ENCODE measurements at places on chromosomes 6 and 20.

DNA sequence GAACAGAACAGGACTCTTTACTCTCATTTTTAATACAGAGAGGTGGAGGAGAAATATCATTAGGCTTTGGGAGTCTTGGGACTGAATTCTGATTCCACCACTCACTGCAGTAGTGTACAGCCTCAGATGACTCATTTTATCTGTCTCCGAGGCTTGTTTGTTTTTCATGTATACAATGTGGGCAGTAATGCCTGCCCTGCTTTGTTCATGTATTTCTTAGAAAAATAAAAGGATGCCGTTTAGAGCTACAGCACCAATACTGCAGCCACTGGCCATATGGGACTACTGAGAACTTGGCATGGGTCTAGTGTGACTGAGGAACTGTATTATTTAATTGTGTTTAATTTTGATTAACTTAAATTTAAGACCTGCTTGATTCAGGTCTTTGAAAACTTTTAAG is 41.2 kb upstream of the JAG1 start:
- no peak for DNase-seq

DNA sequence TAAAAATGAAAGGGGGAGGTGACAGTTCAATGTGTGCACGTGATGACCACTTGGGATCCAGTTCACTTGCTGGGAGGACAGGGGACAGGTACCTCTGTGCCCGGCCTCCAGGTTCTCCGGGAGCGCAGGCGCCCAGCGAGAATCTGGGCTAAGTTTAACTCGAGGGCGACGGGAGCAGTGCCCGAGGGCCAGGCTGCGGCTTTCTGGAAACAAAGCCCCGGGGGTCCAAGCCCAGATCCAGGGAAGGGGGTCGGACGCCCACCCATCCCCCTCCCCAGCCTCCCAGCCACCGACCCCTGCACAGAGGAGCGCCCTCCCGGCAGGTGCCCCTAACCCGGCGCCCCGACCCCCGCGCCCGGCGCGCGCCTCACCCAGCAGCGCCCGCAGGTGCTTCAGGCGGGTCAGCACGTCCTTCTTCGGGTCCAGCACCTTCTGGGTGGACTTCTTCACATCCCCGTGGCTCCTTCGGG is 405 bp downstream of the RALGAPA2 start:
- DNase-seq = no peak

DNA sequence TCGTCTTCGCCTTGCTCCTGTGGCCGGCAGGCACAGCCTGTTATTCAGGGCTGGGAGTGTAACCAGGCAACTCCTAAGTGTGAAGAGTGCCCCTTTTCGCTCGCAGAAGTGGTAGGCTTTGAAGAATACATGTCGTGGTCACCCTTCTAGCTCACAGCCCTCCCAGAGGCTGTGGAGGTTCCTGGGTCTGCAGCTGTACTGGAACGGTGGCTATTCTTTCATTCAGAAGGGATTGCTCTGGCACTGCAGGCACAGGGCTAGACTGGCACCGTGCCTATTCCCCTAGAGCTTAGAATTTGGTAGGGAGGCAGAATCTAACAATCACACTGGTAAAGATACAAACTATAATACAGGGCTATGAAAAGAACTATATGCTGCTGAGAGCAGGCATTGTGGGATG is 1.1 kb upstream of the SRSF12 start:
- DNase-seq = no peak

DNA sequence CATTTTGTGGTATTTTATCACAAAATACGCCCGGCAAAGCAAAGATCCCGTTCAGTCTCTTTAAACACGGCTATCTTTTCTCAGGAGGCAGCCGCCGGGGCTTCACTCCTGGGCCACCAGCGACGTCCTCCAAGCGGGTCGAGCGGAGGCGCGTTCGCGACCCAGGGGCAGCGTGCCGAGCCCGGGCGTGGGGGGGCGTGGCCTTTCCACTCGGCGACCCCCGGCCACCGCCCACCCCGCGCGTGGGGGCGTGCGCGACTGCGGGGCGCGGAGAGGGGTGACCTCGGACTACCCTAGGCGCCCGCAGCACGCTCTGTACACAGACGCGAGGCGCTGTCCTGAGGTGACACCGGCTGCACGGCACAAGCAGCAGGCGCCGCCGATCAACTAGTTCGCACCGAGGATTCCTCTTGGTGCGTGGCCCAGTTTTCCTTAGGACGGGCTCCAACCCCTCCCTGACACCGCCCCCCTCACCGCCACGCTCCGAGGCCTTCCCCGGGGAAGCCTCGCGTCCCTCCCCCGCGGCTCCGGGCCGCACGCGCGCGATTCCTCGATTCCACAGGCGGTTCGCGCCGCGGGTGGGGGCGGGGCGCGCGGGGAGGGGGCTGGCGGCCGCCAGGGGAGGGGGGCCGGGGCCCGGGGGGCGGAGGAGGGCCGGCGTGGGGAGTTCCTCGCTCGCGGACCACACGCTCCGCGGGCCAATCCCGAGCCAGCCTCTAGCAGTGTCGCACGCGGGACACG is 1.1 kb upstream of the JARID2 start:
- peak; percentile 92 for DNase-seq

DNA sequence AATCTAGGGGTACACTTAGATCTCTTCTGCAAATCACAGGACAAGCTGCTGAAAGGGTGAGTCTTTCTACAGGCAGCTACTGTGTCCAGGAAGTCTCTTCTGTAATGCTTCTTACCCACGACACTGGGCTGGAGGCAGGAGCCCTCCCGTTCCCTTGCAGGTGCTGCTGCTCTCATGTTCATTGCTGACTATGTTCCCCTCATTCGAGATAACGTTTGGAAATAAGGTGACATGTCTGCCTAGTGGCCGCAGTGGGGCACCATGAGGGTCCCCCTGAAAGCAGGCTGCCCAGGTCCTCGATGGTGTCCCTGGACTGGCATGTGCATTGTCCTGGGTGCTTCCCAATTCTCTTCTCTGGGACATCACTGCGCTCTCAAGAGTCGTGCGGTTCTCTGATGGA is 74.7 kb downstream of the SYNJ2 start:
- no peak for DNase-seq

GRCh38 chr6:166305562-166306117 is 2.6 kb downstream of the PRR18 start:
- no peak for DNase-seq

DNA sequence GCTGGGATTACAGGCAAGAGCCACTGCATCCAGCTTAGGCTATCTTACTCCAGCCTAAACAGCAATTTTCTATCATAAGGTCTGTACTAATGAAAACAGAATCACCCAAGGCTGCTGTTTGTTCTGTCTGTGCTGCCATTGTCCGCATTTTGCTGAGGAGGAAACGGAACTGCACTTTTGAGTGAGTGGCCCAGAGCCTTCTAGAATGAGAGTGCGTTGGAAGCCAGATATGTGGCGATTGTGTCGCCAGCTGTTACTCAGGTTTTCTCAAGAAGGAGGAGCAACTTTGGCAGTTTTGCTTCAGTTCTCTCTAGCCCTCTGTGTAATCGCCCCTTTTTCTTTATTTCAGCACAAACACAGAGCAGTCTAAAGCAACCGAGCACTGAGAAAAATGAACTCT is 18.3 kb downstream of the PRDM1 start:
- DNase-seq = no peak

DNA sequence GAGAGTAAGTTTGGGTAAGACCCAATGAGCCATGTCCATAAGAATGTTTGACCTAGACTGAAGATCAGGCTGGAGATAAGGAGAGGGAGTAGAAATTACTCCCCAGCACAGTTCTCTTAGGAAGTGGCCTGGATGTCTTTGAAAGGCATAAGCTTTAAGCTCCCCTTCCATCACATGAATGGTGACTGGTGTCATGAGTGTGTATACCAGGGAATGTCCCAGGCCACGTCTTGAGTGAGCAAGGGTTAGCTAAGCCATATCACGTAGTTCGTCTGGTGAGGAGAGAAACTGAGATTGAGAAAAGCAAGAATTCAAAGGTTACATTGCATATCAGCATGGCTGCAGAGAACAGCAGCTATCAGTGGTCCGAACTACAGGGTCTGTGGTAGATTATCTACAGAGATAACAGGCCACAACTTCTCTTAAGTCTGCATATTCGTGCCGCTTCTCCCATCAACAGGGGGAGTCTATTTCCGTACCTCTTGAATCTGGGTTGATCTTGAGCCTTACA is 60.1 kb upstream of the BMP2 start:
- DNase-seq = no peak

GRCh38 chr6:130575971-130576370 is 210.2 kb downstream of the TMEM200A start:
- DNase-seq = no peak

DNA sequence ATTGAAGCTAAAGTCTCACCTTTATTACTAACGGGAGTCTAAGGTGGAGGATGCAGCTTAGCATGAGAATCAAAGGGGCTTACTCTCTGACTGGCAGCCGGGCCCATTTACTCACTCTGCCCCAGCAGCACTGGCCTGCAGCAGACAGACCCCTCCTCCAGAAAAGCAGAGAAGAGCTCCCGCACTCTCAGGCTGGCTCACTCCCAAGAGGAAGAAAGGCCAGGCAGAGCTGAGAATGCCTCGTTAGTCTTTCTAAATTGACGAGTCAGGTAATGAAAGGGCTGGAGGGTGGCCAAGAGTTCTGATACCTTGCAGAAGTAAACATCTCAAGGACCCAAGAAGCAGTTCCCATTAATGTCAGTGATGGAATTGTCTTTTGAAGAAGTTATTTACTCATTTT is 44.5 kb upstream of the IL20RA start:
- no peak for DNase-seq

GRCh38 chr6:39758905-39759605 is 33.1 kb upstream of the DAAM2 start:
- DNase-seq = no peak

GRCh38 chr6:131979515-131980337 is 28.6 kb upstream of the CCN2 start:
- no peak for DNase-seq

DNA sequence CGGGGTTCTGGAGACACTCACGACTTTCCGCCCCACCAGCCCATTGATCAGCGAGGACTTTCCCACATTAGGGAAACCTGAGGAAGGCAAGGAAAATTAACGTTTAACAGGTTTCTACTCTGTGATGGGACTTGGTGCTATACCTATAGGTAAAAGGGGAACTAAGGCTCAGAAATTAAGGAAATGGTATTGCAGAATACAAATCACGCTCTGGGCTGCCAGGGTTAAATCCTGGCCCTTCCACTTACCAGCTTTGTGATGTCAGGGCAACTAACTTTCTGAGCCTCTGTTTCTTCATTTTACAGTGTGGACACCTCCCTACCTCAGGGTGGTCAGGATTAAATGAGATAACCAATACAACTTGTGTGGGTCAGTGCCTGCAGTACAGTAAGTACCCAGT is 8.8 kb downstream of the GNL1 start:
- no peak for DNase-seq

DNA sequence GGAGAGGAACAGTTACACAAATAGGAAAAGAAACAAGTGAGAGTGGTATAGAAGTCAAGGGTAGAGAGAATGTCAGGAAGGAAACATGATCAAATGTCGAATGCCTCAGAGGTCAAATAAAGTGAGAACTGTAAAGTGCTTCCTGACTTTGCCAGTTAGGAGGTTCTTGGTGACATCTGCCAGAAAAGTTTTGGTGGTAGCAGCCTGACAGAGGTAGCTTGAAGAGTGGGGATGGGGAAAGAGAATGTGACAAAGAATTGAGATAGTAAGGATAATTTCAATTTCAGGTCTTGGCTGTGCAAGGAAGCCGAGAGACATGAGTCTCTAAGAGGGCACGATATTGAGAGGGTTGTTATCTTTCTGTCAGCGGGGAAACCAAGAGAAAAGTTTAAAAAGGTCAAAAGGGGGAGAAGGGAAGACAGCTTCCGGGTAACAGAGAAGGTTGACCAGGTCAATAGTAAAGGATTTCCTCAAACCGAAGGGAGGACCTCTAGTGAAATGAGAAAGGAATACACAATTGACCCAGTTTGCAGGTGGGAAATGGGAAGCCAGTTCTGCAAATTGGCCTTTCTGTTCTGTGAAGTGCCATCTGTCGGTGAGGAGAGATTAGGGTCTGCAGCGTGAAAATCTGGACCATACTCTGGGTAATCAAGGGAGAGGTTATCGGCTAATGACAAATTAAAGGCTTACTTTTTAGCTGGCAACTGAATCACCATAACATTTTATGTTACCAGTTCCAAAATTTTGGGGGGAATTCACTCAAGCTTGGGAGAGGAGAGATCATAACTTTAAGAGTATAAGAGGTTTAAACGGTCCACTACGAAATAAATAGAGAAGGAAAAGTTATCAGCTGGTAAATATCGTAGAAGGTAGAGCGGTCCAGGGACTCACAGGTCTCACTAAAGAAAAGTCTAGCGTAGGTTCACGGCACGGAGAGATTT is 973 bp upstream of the BRD2 start:
- no peak for DNase-seq

- DNase-seq = no peak
These were observed 168.2 kb upstream of the CST7 start for GRCh38 chr20:24780674-24781417.

- no peak for DNase-seq
These were observed 19.2 kb upstream of the TSPYL1 start for GRCh38 chr6:116298973-116299372.

DNA sequence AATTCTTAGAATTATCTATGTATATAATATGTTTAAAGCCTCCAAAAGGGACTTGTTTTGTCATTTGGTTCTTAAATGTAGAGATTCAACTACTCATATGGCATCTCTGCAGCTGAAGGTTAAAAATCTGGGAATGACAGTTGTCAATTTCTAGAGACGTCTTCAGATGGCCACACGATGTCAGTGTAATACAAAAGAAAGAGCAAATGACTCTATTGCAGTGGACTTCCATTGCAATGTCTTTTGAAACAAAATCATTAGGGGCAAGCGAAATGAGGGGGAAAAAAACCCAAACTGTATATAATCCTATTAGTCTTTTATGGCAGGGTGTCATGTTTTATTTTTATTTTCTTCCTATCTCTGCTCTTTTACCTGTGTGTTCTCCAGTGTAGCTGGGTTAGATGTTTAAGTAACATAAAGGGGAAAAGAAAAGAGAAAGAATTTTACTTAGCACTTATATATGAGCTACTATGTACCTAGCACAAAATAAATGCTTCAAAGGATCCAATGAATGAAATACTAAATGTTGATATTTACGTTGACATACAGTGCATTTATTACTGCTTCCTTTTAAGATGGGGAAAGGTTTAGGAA is 26.2 kb downstream of the CCN2 start:
- no peak for DNase-seq

DNA sequence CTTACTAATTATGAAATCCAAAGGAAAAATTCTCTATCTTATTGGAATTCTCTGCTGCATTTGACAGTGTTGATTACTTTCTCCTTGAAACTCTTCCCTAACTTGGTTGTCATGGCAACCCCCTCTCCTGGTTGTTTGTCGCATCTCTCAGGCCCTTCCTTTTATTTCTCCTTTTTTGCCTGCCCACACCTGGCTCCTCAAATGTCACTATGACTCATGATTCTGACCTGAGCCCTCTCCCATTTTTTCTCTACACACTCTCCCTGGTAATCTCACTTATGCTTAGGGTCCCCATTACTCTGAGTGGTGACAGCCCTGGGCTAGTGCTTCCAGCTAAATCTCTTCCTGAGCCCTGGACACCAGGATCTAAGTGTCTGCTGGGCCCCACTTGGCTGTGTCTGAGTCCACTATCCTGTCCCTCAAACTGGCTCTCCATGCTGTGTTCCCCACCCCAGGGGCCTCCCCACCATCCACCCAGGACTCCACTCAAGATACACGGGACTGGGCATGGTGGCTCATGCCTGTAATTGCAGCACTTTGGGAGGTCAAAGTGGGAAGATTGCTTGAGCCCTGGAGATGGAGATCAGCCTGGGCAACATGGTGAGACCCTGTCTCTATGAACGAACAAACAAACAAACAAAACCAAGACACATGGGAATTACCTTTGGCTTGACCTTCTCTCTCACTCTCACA is 16.5 kb upstream of the NNAT start:
- no peak for DNase-seq

GRCh38 chr20:46206025-46206424 is 87.9 kb downstream of the CD40 start:
- DNase-seq = no peak

All from Right ventricle myocardium inferior (tissue), 1 donor.